CD8-positive, alpha-beta memory T cell (primary cell): ENCODE measurements at places on chromosomes 7 and 10. TPM values are rescaled to one million over a fixed set of nuclear protein-coding genes. Genes with fewer than 3 reads are reported as not detected.

DNA sequence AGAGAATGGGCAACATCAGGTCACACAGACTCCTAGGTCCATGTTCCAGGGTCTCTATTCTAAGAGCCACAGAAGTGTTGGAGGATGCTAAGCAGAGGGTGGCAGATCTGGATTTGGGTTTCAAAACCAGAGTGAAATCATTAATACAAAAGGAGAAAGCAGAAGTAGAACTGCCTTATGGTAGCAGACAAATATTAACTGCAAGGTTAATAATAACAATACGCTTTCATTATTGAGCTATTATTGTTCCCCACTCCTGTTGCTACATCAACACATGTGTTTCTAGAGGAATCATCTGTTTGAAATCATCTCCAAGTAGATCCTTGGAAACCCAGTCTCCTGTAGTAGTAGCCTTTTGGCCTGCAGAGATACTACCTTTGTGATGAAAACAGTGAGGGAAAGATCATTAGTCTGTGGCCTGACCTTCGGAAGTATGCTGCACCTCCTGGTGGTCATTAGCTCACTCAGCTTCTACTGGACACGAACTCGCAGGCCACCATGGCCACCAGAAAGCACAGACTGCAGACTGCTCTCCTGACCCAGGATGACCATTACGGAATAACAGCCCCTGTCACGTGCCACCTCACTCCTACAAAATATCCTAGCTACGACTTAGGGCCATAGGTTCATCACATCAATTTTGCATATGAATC, 84.6 kb downstream of the XPNPEP1 start:
- DNase-seq: no peak

DNA sequence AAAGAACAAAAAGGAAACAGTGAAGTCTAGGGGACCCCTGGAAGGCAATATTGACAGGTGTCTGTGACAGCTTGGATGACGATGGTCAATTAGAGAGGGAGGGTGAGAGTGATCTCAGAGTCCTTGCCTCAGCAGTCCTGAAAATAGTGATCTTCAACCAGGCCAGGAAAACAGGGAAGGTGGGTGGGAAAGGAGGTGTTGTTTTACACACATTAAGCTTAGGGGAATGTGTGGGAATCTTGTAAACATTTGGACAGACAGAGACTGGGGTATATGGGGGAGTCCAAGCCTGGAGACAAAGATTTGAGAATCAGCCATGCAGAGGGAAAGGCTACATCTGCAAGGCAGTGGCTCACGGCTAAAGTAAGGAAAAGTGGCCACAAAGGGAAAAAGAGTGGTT, 27.5 kb upstream of the CCNY start:
- DNase-seq: no peak

- no peak for DNase-seq
These were observed 7.6 kb downstream of the ZFYVE27 start for GRCh38 chr10:97744405-97745035.

Gene IL6
- total RNA-seq: 1.7 TPM

DNA sequence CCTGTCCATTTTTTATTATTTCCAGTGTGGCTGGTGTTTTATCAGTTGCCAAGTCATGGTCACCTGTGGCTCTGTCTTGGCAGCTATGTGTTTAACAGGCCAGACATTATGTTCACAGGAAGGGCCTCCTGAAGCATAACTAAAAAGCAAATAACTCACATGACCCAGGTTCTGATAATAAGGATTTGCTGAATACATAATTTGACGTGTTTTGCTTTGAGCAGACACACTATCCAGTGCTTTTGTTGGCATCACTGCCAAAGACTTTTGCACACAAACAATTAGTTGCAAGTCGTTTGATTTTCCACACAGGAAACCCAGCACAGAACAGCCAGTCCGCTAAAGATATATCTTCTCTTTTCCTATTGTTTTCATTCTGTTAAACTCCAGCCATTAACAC, 173.6 kb downstream of the ARL4A start:
- DNase-seq: no peak

Gene UCN3
- not detected for total RNA-seq

Gene BUB3
- 254 TPM for total RNA-seq

Gene PARD3
- total RNA-seq: 0.27 TPM

DNA sequence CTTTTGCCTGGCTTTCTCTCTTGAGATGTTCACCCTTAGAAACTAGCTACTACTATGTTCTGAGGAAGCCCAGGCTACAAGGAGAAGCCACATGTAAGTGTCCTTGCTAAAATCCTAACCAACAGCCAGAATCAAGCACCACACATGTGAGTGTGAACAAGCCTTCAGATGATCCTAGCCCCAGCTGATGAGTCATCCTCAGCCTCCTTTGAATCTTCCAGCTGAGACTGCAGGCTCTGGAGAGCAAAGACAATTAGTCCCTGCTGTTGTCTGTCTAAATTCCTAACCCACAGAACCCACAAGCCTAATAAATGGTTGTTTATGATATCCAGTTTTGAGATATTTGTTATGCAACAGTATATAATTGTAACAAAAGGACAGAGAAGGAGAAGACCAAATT, 92.8 kb upstream of the TAC1 start:
- no peak for DNase-seq

DNA sequence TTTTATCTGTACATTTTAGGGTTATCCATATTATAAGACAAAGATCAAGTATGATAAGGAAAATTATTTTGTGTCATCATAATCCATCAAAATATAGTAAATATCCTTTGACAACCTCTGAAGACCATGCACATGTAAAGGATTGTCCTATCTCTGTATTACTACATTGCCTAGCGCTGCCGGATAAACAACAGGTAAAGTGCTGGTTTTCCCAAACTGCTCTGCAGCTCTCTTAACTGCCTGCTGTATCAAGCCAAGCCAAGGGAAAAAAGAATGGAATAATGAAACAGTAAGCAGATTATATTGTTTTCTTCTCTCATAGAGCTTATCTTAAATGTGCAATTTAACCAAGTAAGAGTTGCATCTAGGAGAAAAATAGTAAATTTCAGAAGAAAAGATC, 70.8 kb downstream of the PTF1A start:
- DNase-seq: no peak

Gene TRIM8
- total RNA-seq: 72.0 TPM

- no peak for DNase-seq
These were observed 150.3 kb downstream of the NEBL start for GRCh38 chr10:20746856-20747255.
